ENCODE measurements at places on chromosomes 13 and 19.
A peak's percentile ranks its signal among the peaks of the same experiment; 100 is the strongest.

- no peak for DNase-seq
These were observed 152.5 kb upstream of the MAB21L1 start for GRCh38 chr13:35629026-35629425.

DNA sequence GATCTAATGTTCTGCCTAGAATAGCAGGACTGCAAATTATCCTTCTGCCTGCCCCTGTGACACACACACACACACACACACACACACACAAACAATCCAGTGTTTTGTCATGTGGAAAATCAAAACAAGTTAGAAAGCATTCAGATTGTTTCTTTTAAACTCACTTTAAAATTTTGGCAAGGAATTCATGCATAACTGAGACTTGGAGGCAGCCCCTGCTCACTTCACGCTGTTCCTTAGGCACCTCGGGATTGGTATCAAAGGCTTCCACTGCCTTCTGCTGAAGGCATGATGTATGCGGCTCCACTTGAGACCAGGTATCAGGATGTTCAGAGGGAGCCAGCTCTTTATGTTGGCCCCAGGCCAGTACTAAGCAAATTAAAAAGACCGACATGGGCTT, 158.7 kb downstream of the OXGR1 start:
- DNase-seq: no peak

DNA sequence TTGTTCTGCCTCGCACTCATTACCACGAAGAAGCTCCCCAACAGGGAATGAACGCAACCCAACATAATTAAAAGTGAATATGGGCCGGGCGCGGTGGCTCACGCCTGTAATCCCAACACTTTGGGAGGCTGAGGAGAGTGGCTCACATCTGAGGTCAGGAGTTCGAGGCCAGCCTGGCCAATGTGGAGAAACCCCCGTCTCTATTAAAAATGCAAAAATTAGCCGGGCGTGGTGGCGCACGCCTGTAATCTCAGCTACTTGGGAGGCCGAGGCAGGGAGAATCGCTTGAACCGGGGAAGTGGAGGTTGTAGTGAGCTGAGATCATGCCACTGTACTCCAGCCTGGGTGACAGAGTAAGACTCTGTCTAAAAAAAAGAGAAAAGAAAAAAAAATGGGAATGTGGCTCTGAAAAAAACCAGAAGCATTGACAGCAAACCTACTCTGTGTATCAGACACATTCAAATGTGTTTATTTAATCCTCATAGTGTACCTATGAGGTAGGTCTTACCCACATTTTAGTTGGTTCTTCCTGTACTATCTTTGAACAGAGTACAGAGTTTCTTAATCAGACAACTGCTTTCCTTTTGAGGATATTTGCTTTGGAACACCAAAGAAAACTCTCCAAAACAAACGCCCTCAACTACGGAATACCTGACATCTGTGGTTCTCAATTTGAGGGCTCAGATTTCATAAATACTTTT, 70.0 kb downstream of the NUFIP1 start:
- DNase-seq: no peak

DNA sequence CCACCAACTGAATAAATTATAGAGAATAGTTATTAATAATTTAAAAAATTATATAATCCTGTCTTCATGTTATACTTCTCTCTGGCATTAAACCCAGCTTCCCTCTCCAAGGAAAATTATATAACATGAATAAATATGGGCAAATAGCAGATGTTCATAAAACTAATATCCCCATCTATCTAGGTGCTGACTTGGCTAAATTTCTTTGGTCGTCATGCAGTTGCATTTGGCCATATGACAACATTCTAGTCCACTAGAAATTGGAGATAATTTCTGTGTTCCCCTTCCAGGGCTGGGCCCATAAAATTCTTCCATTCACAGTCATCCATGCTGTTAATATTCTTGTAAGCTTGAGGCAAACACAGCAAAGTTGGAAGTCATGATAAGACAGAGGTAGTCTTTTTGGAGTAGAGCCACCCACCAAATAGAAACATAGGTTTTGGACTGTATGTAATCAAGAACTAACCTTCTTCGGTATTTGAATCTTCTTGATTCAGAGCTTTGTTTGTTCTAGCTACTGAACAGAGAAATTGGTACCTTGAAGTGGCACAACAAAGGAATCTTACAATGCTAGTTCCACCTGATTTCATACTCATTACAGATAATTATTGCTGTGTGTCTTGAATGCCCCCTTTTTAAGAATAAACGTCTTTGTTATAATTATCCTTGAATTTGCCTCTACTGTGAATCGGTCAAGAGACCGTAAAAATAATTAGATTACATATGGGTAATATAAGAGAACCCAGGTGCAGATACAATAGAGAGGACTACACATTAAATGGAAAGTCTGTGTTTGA, 678.5 kb upstream of the PCDH20 start:
- DNase-seq: no peak

DNA sequence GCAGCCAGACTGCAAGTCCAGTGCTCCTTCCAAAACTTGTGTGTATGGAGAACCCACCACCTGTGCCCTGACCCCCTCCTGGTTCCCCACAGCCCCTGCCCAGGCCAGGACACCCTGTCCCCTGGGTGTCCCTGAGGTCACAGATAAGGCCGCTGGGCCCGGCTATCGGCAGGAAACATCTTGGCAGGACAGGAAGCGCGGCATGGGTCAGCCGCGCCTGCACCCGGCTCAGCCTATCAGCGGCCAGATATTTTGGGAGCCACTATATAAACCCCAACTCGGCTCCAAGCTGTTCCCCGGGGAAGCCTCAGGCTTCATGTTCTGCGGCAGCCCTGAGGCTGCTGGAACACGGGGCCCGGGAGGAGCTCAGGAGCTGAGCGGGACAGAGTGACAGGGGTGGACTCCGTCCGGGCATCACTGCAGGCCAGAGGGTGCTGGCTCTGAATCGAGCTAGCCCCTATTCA, 60.8 kb downstream of the AP1M1 start:
- DNase-seq: no peak

- DNase-seq: no peak
These were observed 84.6 kb downstream of the FRY start for GRCh38 chr13:32116210-32116609.

- no peak for DNase-seq
These were observed 28.1 kb downstream of the KEAP1 start for GRCh38 chr19:10474962-10475451.

DNA sequence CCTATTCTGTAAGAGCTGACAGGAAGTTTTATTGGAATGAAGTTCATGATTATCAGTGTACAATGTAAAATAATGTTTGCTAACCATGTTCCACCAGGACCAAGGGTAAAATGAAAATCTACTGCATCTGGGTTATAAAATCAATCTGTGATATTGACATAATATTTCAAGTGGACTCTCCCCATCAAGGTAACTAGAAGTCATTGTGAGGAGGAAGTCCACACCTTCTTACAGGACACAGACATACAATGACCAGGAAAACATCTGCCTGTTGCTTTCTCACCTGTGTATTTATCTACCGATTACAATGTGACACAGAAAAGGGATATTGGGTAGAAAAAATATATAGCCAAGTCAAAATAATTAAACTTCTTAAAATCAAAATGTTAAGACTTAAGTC, 140.7 kb upstream of the RFC3 start:
- DNase-seq: no peak

DNA sequence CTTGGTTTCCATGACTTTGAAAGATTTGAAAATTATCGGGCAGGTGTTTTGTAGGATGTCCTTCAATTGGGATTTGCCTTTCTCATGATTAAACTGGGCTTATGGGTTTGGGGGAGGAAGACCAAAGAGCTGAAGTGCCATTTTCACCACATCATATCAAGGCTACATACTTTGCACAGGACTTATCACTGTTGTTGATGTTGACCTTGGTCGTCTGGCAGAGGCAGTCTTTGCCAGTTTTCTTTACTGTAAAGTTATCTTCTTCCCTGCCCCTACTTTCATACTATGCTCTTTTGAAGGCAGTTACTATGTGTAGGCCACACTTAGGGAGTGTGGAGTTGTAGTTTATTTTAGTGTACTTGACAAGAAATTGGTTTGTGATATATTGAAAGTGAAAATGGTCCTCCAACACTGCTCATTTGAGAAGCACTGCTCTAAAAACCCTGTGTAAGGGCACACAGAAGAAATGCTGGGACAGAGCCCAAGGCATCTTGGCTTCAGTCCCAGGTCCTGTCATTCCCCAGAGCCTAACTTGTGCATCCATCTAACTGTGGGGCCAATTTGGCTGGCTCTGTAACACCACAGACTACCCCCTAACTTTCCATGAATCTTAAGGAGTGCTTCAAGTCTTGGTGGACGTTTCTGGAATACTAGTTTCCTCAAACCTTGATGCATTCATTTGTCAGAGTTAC, 384.9 kb downstream of the KCNRG start:
- DNase-seq: peak; percentile 59

DNA sequence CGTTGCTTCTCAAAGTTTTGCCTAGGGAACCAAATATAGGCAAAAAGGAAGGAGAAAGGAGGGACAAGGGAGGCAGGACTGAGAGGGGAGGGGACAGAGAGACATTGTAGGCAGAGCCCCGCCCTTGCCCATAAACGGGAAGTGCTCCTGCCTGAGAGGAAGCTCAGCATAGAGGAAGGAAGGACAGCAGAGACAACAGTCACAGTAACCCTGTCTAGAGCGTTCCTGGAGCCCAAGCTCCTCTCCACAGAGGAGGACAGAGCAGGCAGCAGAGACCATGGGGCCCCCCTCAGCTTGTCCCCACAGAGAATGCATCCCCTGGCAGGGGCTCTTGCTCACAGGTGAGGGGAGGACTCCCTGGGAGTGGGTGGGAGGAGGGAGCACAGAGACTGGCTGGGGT, at the start of gene CEACAM21:
TSS of gene CEACAM21 (plus strand) at position 169 of the 400 bp plus-strand sequence. CDS start at position 278, 109 bp downstream.
- DNase-seq: no peak

DNA sequence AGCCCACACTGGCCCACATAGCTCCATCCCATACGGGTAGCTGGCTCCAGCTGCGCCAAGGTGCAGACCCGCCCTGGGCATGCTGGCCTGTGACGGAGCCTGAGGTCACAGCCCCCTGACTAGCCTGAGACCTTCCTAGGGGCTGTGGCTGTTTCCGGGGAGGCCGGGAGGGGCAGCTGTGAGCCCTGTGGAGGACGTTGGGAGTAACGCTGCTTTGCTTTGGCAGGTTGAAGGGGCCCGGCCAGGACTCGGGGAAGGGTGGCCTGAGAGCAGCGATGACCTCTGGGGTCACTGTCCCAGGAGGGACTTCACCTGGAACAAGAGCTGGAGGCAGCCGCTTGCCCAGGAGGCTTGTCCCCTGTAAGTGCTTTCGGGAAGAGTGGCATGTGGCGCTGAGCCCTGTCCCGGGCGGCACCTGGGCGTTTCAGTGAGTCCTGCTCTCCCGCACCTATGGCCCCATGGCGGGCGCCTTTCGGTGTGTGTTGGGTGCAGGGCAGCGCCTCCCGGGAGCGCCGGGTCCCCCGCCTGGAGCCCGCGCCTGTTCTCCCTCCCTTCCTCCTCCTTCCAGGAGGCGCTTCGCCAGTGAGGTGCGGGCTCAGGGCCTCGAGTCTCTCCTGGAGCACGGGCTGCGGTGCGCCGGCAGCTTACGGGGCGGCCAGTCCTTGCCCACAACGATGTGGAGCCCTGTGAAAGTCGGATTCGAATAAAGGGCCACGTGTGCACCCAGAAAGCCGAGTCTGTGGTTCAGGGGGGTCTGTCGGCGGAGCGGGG, 1.1 kb upstream of the FAM174C start:
- no peak for DNase-seq

DNA sequence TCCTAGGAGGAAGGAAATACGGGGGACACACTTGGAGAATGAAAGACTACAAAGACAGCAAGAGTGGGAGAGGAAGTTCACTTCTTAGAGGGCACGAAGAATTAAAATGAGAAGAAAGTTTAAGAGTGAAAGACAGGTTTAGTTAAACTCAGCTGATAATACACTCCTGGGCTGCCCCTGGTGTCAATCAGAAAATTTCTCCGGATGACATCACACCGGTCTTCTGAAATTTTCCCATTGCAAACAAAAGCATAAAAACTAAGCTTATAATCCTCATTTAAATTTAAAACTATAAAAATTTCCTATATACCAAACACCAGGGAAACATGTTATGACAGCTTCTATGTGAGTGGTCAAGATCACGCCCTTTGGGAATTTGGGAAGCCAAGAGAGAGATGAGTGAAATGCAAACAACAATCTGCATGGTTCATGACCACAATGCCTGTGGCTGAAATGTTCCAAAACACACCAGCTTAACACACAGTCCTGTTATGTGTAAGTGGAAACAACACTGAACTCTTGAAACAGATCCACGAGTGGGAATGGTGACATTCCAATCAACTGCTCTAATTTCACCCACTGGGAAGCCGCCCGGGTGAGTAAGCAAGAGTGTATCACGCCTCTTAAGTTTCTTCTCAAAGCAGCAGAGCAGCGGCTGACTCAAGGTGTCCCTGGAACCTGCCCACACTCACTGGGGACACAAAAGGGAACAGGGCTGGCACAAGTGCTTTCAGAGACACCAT, 49.0 kb downstream of the BRD4 start:
- DNase-seq: peak; percentile 73

DNA sequence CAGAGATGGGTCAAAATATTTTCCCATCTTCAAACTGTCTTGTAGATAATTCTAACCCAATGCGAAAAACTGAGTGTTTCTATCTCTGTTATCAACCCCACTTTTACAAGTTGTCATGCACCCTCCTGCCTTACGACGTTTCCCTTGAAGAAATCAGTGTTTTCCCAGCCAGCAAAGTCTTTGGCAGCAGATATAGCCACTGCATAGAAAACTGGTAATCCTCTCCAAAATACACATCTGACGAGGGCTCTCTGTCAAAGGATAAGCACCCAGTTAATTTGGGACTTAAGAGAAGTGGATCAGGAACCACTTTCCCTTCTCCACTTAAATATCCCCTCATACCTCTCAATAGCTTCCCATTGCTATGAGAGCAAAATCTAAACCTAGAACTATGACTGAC, 351.9 kb upstream of the MIR17HG start:
- DNase-seq: no peak

DNA sequence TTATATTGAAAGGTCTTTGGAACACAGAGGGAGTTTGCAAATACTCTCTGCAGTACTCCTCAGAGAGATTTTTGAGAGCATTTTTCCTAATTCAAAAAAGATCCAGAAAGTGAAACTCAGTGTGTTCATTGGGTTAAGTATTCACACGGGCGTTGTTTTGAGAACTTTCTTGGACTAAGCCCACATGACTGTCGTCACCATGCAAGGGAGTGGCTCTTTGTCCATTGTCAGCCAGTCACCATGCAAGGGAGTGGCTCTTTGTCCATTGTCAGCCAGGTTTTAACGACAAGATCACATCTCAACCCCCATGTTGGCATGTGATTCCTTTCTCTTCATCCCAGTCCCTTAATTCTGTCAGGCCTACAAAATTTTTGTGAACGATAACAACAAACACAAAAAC, 81.2 kb upstream of the STK24 start:
- no peak for DNase-seq

DNA sequence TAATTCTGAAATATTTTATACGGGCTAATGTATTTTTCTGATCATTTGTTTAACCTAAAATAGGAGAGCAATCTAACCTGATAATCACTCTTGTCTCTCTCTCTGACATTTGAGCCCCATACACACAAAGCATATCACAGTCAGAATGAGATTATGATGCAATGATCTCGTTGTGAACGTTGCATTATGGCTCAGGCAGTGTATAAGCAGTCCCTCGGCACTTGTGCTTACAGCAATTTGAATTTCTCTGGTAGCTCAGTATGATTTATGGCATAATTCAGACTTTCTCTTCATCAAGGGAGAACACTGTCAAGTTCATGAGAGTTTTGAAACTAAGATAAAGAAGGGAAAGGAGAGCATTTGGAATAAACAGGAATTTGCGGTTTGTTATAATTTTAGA, 256.1 kb downstream of the DACH1 start:
- no peak for DNase-seq

GRCh38 chr19:6249296-6249695, 30.5 kb downstream of the MLLT1 start:
- DNase-seq: peak; percentile 27
